ENCODE measurements at places on chromosomes 12 and 14. TPM values are rescaled to one million over a fixed set of nuclear protein-coding genes. Genes with fewer than 3 reads are reported as not detected.

DNA sequence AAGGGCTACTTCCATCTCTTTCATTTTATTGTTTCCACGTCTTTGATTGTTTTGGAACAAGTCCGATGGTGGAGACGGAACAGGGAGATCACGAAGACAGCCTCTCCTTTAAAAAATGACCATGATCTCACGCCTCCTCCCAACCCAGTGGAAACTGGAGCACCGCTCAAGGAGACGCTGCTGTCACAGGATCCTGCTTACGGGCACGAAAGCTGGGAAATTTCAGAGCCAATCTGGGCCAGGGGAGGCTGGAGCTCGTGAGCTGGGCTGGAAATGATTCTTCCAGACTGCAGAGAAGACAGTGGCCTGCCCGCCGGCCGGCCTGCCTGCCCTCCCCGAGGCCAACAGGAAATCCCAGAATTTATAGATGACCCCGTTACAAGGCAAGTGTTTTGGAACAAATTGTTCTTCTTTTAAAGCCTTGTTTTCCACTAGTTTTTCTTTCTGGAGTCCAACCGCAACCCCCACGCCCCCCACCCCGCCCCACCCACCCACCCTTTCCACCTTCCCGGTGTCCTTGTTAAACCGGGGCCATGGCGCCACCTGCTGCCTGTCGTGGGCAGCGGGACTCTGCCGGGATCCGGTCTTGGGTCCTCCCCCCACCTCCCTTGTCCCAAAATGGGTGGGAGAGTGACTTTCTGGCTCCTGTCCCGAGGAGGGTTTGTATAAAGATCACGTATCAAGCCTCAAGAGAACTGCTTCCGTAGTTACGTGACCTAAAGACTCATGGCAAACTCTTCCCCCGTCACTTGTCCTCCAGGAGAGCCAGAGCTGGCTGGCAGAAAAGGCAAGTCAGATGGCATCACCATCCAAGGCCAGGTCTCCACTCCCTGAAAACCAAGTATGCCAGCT, 40.3 kb downstream of the MAP1LC3B2 start:
- DNase-seq, result peak; percentile 82

DNA sequence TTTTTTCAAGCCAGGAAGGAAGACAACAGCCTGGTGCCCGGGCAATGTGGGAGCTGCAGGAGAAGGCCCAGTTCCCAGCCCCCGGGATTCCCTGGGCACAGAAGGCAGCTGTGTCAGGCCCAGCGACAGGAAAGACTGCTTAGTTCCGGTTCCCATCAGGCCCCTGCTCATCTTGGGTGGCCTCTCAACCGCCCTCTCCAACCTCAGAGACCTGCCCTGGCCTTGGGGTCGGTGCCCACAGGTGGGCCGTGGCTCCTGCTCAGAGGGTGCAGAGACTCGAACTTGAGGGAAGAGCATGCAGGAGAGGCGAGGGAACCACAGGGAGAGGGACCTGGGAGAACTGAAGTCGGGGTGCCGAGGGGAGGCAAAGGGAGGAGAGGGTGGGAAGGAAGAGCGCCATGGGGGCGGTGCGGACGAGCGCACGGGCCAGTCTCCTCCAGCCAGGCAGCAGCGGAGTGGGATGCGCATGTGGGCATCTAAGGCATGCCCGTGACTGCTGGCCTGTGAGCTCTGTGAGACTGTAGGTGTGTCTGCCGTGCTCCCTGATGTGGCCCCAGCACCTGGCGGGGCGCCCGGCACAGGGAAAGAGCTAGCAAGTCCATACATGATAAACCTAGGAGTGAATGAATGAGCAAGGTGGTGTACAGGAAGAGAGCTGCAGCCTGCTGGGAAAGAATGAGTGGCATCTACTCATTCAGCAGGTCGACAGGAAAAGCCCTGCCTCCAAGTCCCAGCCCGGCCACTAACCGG, 42.7 kb downstream of the SSH1 start:
- no peak for DNase-seq

- no peak for DNase-seq
These were observed 34.2 kb downstream of the RTRAF start for GRCh38 chr14:52023518-52023917.

DNA sequence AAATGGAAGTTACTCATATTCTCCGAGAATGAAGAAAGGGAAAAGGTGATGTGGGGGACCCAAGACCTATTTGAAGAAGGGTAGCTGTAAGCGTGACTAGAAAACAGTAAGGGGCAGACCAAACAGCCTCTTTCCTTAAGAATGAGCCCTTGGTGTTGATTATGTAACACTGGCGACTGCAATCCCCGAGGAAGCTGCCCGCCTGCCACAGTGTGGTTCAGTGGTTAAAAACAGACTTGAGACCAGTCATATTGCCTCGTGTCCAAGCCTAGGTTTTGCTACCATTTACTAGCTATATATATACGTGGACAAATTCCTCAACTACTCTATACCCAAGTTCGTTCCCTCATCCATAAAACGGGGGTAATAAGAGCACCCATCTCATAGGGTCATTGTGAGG, 49.1 kb downstream of the SSPN start:
- DNase-seq, result no peak

DNA sequence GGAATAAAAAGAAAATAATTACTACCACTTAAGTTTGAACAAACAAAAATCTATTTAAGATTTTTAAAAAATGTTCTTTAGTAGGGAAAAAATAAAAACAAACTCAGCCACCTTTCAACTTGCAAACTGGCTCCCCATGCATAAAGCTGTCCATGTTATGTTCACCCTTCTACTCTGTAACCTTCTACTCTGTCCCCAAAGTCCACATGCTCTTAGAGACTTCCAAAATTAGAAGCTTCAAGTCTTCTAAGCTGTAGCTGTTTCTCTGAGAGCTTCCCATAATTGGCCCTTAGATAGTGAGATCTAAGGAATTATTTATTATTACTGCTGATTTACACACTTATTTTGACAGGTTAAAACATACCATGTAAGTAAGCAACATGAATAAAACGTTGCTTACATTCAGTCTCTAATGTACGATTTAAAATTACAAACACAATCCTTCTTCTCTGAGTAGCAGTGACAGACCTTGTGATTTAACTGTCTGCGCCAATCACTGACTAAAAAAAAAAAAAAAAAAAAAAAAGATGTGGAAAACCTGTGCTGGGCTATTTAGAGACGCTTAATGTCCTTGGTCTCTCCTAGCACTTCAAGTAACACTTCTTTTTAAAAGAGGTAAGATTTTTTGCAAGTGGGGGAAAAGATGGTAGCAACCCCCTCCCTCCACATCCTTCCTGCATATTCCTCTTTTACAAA, 28.3 kb upstream of the GRIP1 start:
- DNase-seq, result no peak

DNA sequence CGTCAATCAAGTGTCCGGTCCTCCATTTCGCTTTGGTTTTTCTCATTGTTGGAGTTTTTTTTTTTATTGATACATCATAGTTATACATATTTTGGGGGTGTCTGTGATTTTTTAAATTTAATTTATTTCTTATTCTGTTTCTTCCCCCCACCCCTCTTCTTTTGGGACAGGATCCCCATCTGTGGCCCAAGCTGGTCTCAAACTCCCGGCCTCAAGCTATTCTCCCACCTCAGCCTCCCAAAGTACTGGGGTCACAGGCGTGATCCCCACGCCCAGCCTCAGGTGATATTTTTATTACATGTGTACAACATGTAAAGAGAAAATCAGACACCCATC, 51.3 kb upstream of the ZFP36L1 start:
- no peak for DNase-seq

DNA sequence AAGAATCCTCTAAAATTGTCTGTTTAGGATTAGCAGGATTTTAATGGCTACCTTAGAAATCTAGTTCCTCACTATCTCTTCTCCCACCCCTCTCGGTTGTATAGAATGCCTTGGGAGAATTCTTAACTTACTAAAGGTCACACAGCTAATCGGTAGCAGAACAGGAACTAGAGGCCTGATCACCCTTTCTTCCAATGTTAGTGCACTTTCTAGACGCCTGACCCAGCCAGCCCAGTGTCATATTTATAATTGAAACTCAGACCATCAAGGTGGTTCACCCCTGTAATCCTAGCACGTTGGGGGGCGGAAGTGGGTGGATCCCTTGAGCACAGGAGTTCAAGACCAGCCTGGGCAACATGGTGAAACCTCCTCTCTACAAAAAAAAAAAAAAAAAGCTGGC, 1.7 kb downstream of the TIGAR start:
- DNase-seq, result no peak

DNA sequence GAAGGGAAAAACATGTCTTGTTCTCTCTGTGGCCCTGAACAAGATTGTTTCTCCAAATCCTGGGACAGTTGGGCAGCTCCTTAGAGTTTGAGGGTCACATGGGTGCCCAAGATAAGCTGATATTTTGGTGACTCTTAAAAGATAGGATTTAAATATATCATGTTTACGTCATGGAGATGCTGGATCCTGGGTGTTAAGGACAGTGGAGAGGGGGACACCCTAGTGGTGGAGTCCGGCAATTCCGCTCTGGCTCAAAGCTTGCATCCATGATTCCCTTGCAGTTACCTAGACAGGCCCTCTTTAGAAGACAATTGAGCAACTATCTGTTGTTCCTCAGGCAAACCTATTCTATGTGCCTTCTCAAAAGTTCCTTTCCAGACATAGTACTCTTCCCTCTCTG, 101.8 kb downstream of the CMKLR1 start:
- no peak for DNase-seq

- DNase-seq, result no peak
These were observed 132.2 kb upstream of the TMTC2 start for GRCh38 chr12:82554529-82554928.

GRCh38 chr12:96242597-96242996, 48.4 kb downstream of the ELK3 start:
- DNase-seq, result no peak

- DNase-seq, result no peak
These were observed 114.4 kb upstream of the DIO2 start for GRCh38 chr14:80325688-80326087.

GRCh38 chr12:131077931-131078391, 124.3 kb downstream of the ADGRD1 start:
- DNase-seq, result no peak

GRCh38 chr12:106709068-106709511, 65.4 kb upstream of the RIC8B start:
- no peak for DNase-seq

GRCh38 chr12:91786499-91787272, 359.0 kb downstream of the BTG1 start:
- DNase-seq, result no peak

GRCh38 chr12:11877102-11877826, 193.5 kb upstream of the BCL2L14 start:
- DNase-seq, result no peak

- DNase-seq, result no peak
These were observed 9.1 kb upstream of the GLT1D1 start for GRCh38 chr12:128844031-128844635.

GRCh38 chr14:64266239-64266638, 27.9 kb downstream of the ESR2 start:
- DNase-seq, result no peak

- no peak for DNase-seq
These were observed 266.8 kb downstream of the NEDD1 start for GRCh38 chr12:97173688-97174410.

- no peak for DNase-seq
These were observed at the start of gene FLRT2 for GRCh38 chr14:85529803-85530574. FLRT2 (plus strand) TSS chr14:85530144; CDS start chr14:85621515, 91,371 bp downstream.

GRCh38 chr12:159156-159782, 54.7 kb downstream of the SLC6A12 start:
- no peak for DNase-seq

GRCh38 chr14:97120204-97120603, 323.0 kb downstream of the VRK1 start:
- DNase-seq, result no peak

GRCh38 chr12:46386360-46386867, 13.8 kb upstream of the SLC38A2 start:
- no peak for DNase-seq

- no peak for DNase-seq
These were observed 2.4 kb upstream of the KIF26A start for GRCh38 chr14:104135904-104136471.

GRCh38 chr12:106841510-106842302, 67.2 kb downstream of the RIC8B start:
- DNase-seq, result no peak

GRCh38 chr12:16158050-16158449, 119.4 kb downstream of the SLC15A5 start:
- no peak for DNase-seq

DNA sequence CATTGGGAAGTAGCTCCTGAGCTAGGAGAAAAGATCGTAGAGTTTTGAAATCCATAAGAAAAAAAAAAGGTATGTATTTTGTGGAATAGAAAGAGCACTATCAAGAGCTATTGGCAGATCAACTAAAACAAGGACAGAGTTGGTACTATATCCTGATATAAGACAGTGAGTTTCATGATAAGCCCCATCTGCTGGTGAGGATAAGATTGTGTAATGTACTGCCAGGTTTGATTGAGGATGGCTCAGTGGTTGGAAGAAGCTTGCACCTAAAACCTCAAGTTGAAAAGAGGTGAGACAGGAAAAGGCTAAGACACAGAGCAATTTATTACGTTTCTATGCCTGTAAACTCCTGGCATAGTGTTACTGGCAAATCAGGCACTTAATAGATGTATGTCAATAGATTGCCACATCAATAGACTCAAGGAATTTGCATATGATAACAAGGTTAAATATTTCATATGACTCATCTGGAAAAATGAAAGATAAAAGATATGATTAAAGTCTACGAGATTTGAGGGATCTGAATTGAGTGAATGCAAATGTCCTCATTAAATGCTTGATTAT, 525.6 kb downstream of the FLRT2 start:
- DNase-seq, result no peak

DNA sequence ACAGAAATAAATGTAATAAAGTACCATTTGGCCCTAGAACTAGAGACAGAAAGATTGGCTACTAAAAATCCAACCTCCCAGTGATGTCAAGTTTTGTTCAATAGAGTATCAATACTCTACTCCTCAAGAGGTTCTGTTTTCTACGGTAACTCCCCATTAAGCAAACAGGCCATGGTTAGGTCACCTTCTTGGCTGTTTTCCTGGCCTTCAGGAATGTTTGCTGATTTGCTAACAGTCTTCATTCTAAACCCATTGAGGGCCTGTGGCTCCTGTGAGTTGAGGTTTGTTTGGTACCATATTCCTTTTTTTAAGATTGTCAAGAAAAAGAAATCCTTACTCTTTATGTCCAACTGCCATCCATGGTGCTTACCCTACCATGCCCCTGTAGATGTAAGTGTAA, 1022.0 kb upstream of the TMEM132C start:
- DNase-seq, result no peak

The SOX5 gene
- 42.1 TPM for total RNA-seq

The BTBD7 gene
- total RNA-seq, result 19.7 TPM

The GUCY2C gene
- total RNA-seq, result not detected

The KRT8 gene
- 153 TPM for total RNA-seq

The OVCH1 gene
- 0.64 TPM for total RNA-seq

The PSMB11 gene
- total RNA-seq, result not detected

The KRT73 gene
- total RNA-seq, result not detected

The SCARB1 gene
- total RNA-seq, result 20.2 TPM

The GNB3 gene
- total RNA-seq, result 2.2 TPM

The SLC16A7 gene
- 14.5 TPM for total RNA-seq

The DTX3 gene
- total RNA-seq, result 25.9 TPM

Measured in breast epithelium (tissue), 4 donors.